ENCODE measurements at places on chromosomes 12 and 14. TPM values are rescaled to one million over a fixed set of nuclear protein-coding genes. Genes with fewer than 3 reads are reported as not detected.
A peak's percentile ranks its signal among the peaks of the same experiment; 100 is the strongest.

Gene ALG10
- total RNA-seq, result 5.8 TPM

Gene MFAP5
- total RNA-seq, result 9.0 TPM

Gene TAS2R43
- total RNA-seq, result 0.99 TPM

Gene PFDN5
- total RNA-seq, result 788 TPM

Gene KIF26A
- 2.0 TPM for total RNA-seq

- H3K27me3 ChIP-seq, result no peaks in the 10 kb centered on the region
- no peaks in the 10 kb centered on the region for H3K4me1 ChIP-seq
- no peak overlapping the region for H3K4me3 ChIP-seq
- no peak for DNase-seq
- no peak overlapping the region for H3K27ac ChIP-seq
Measured at GRCh38 chr14:94382099-94382715, 6.2 kb downstream of the SERPINA1 start.

DNA sequence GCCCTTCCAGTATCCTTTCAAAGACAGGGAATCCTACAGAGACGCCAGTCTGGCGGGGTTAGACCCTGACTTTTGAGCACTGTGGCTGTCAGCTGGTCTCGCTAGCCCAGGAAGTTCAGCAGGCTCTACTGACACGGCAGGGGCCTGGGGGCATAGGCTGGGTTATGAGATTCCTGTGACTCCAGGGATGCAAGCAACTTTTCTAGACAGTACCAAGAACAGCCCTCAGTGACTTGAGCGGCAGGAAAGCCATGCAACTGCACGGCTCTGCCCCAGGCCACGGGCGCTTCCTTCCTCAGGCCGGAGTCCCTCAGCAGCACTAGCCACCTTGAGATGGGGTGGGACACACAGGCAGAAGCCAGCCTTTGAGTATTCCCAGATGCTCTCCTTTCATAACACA is 5.1 kb upstream of the SIVA1 start:
- no peak overlapping the region for H3K27ac ChIP-seq
- DNase-seq, result no peak
- peaks cover 27% of the 10 kb centered on the region for H3K4me1 ChIP-seq
- H3K36me3 ChIP-seq, result no peaks in the 10 kb centered on the region
- H3K4me3 ChIP-seq, result no peak overlapping the region
- no peaks in the 10 kb centered on the region for H3K27me3 ChIP-seq

DNA sequence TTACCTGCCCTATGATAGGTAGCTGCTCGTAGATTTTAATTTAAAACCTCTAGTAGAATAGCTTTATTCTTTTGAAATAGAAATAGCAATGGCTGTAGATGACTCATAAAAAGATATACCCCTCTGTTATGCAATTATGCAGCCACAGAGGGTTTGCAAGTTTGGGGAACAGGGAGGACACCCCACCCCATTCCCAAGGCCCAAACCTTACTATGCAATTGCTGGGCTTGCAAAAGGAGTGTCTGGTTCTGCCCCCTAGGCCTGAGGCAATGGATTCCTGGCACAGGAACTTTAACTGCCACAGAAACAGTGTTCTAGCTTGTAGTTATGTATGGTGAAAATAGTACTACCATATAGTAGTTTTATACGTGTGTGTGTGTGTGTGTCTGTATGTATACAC is 403.3 kb downstream of the ADAMTS20 start:
- H3K27me3 ChIP-seq, result no peaks in the 10 kb centered on the region
- H3K4me3 ChIP-seq, result no peak overlapping the region
- no peak for DNase-seq
- no peaks in the 10 kb centered on the region for H3K36me3 ChIP-seq
- H3K4me1 ChIP-seq, result no peaks in the 10 kb centered on the region

- DNase-seq, result no peak
- no peaks in the 10 kb centered on the region for H3K27me3 ChIP-seq
- no peaks in the 10 kb centered on the region for H3K4me1 ChIP-seq
- H3K4me3 ChIP-seq, result no peak overlapping the region
- no peak overlapping the region for H3K27ac ChIP-seq
Measured at GRCh38 chr14:101221549-101222160, 318.1 kb upstream of the RTL1 start.

GRCh38 chr12:45473636-45474035 is 255.9 kb upstream of the ARID2 start:
- H3K27ac ChIP-seq, result no peak overlapping the region
- no peak overlapping the region for H3K4me3 ChIP-seq
- DNase-seq, result no peak
- H3K4me1 ChIP-seq, result no peaks in the 10 kb centered on the region
- H3K36me3 ChIP-seq, result no peaks in the 10 kb centered on the region

- H3K4me1 ChIP-seq, result peaks cover 3% of the 10 kb centered on the region
- H3K36me3 ChIP-seq, result no peaks in the 10 kb centered on the region
- no peak for DNase-seq
- no peak overlapping the region for H3K27ac ChIP-seq
Measured at GRCh38 chr14:68822132-68822651, 29.3 kb upstream of the ZFP36L1 start.

GRCh38 chr14:104681689-104682074 is 7.7 kb upstream of the INF2 start:
- H3K27ac ChIP-seq, result peak overlapping the region; percentile 96
- H3K36me3 ChIP-seq, result no peaks in the 10 kb centered on the region
- DNase-seq, result peak; percentile 81
- H3K27me3 ChIP-seq, result no peaks in the 10 kb centered on the region
